ENCODE measurements at places on chromosomes 13 and 19. TPM values are rescaled to one million over a fixed set of nuclear protein-coding genes. Genes with fewer than 3 reads are reported as not detected.

DNA sequence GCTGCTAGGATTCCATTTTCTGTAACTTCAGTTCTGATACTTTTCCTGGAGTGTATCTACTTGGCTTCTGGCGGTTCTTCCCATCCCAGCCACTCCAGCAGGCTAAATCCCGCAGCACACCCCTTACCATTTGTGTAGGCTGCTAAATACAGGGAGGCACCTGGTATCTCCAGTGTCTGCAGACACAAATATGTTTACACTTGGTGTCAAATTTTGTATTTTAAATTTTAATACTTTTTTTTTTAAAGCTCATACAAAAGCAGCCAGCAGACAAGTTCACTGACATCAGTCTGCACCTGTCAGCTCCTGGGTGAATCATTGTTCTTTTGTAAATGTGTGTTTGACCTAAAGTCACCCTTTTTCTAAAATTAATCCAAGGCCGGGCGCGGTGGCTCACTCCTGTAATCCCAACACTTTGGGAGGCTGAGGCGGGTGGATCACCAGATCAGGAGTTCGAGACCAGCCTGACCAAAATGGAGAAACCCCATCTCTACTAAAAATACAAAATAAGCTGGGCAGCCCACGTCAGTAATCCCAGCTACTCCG, 3.4 kb upstream of the ZSCAN4 start:
- no peak for DNase-seq

DNA sequence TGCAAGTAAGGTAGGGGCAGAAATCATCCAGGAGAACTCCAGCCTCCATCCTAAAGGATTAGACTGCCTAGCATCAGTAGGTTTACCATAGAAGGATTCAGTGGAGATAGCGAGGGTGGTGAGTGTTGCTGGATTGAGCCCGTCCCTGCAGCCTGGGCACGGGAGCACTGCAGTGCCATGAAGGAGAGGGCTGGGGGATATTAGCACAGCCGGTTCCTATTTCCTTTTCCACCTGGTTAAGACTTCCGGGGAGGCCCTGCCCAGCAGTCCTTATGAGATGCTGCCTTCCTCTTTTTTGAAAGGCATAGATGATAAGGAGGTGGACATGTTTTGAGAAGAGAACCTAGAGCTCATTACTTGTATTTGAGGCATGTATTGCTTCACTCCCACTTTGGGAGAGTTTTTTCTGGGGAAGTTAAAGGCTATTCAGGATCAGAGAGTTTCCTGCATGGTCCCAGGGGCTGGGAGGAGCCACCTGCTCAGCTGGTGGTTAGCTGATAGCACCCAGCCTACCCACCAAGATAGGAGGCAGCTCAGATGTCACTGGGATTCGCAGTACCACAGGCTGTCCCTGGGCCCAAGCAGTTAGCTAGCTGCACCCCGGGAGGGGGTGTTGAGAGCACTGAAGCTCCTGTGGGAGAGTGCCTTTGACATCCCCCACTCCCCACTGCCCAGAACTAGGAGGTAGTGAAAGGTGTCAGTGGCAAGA, 17.2 kb downstream of the ACTN4 start:
- DNase-seq = no peak

C13orf46 gene
- not detected for total RNA-seq

CFD gene
- total RNA-seq = 1.4 TPM

C13orf42 gene
- total RNA-seq = not detected

DNA sequence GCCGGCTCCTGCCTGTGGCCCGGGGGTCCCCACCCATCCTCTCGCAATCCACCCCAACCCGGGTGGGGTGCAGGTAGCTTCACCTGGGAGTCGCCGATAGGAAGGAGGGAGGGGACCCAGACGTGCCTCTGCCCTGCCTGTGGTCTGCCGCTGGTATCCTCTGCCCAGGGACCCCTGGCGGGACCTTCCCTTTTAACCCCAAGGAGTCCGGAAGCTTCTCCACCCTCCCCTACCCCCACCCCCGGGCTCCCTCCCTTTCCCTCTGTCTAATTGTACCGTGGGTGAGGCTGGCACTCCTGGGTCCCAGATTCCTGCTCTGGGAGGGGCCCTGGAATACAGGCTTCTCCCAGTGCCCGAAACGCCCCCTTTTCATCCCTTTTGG, at the start of gene KLK10:
Gene KLK10 (minus strand): TSS at position 166 of the 382 bp plus-strand sequence. CDS start 579 bp downstream, outside the sequence.
- no peak for DNase-seq

GRCh38 chr19:41706741-41707501, 1.5 kb upstream of the CEACAM5 start:
- DNase-seq = peak; percentile 73

DNA sequence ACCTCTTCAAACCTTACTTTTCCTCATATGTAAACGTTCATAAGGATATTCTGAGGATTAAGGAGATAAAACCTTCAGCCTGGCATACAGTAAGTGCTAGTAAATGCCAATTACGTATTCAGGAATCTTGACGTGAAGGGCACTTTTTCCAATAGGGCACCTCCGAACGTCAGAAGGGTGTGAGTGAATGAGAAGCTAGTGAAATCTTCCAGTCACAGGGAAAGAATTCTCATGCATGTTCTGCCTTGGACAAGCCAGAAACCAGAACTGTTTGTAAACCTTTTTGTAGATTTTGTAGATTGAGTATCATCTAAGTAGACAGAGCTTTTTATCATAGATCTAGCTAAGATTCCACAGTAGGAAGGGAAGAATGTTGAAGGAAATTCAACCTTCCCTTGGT, 16.5 kb downstream of the DGKH start:
- DNase-seq = no peak

GRCh38 chr19:30065680-30066606, 123.9 kb downstream of the URI1 start:
- DNase-seq = peak; percentile 22

- no peak for DNase-seq
Measured at GRCh38 chr19:8163759-8164158, 14.4 kb upstream of the FBN3 start.

GRCh38 chr13:29847501-29847983, 2.9 kb downstream of the UBL3 start:
- DNase-seq = peak; percentile 68

LRRC4B gene
- total RNA-seq = 6.3 TPM

LILRB3 gene
- 1.1 TPM for total RNA-seq

LILRB1 gene
- total RNA-seq = not detected

CLDND2 gene
- total RNA-seq = not detected

DNA sequence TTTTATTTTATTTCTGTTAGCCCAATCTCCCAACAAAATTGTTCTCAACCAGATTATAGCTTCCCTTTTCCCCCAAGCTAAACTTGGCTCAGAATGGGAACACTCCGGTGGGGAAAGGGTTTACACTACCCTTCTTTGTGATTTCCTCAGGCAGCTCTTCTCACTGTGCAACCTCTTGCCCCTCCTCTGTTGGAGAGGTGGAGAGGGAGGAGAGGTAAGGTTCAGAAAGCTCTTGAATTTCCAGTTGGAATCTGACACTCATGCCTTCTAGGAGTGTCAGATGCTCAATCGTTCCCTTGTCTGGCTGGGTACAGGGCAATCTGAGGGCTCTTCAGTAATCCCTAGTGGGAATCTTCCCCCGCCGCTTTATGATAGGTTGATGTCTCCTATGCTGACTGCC, 486.1 kb upstream of the KLF12 start:
- DNase-seq = no peak

- DNase-seq = peak; percentile 93
Measured at GRCh38 chr13:44191504-44192171, 182.0 kb upstream of the SERP2 start.

HCN2 gene
- total RNA-seq = 1.2 TPM

GRCh38 chr13:113861433-113862030, 2.3 kb downstream of the GAS6 start:
- no peak for DNase-seq

UBL3 gene
- 84.9 TPM for total RNA-seq

ZIC2 gene
- 1.6 TPM for total RNA-seq

DNA sequence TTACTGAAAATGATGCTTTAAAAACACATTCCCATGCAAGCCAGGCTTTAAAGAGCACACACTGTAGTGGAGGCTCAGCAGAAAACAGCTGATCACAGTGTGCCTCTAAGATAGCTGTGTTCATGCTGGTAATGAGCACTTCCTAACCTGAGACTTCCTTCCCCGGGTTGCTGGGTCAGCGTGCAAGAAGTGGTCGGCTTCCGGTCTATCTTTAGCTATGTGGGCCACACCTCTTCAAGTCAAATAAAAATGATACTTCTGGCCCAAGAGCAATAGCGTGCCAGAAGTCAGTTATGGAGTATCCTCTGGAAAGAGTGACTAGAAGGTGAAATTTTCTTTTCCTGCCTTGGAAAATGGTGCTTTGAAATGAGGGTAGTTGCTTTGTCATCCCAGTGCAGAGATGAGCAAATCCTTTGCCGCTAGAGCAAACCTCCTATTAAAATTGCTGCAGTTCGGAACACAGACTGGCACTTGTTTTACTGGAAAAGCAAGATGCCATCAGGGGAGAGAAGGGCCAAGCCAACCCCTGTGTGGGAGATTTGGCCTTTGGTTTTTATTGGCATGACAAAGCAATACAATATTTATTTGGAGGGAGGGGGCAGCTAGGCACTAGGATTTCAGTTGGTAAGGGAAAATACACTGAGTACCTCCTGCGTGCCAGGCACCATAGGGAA, 64.2 kb downstream of the ARHGAP35 start:
- no peak for DNase-seq

DNA sequence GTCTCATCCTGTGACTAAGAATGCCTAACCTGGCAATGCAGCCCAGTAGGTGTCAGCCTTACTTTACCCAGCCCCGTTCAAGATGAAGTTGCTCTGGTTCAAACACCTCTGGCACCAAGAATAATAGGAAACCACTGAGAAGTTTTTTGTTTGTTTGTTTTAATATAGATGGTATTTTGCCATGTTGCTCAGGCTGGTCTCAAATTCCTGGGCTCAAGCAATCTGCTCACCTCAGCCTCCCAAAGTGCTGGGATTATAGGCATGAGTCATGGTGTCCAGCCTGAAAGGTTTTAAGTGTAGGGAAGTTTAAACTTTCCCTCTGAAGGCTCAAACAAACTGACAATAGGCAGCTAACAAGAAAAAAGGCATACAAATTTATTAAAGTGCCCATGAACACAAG, 51.2 kb upstream of the ABCC4 start:
- no peak for DNase-seq

DNA sequence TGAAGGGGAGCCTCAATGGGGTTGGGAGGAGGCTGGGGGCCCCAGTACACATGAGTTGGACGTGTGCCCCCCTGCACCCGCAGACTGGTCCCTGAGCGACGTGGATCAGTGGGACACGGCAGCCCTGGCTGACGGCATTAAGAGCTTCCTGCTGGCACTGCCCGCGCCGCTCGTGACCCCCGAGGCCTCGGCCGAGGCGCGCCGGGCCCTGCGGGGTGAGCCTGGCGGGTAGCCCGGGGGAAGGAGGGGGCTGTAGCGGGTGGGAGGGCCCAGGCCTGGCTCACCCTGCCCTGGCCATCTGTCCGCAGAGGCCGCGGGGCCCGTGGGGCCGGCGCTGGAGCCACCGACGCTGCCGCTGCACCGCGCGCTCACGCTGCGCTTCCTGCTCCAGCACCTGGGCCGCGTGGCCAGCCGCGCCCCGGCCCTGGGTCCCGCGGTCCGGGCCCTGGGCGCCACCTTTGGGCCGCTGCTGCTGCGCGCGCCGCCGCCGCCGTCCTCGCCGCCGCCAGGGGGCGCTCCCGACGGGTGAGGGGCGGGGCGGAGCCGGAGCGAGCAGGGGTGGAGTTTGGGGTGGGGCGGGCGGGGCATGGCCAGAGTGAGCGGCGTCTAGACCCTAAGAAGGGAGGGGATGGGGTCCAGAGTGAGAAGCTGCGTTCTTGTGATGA, 8.1 kb downstream of the PIK3R2 start:
- peak; percentile 54 for DNase-seq

GJB6 gene
- not detected for total RNA-seq

- no peak for DNase-seq
Measured at GRCh38 chr13:49938921-49939320, 2.8 kb upstream of the SPRYD7 start.

All from SK-MEL-5 (cell line).